ENCODE measurements at places on chromosomes 16 and 17.

GRCh38 chr17:80830020-80830780 is 161.4 kb upstream of the CHMP6 start:
- no peak for DNase-seq

GRCh38 chr16:85653290-85653891 is 35.4 kb downstream of the GINS2 start:
- no peak for DNase-seq

GRCh38 chr16:63882576-63882975 is 1239.3 kb downstream of the CDH11 start:
- DNase-seq = no peak

GRCh38 chr17:81456798-81457197 is 55.8 kb downstream of the ACTG1 start:
- DNase-seq = no peak

GRCh38 chr16:2838928-2839327 is 8.8 kb downstream of the ZG16B start:
- peak; percentile 51 for DNase-seq

- DNase-seq = no peak
These were observed 70.4 kb upstream of the CACNG5 start for GRCh38 chr17:66764506-66764905.

GRCh38 chr17:72092710-72093322 is 28.0 kb upstream of the SOX9 start:
- DNase-seq = no peak

DNA sequence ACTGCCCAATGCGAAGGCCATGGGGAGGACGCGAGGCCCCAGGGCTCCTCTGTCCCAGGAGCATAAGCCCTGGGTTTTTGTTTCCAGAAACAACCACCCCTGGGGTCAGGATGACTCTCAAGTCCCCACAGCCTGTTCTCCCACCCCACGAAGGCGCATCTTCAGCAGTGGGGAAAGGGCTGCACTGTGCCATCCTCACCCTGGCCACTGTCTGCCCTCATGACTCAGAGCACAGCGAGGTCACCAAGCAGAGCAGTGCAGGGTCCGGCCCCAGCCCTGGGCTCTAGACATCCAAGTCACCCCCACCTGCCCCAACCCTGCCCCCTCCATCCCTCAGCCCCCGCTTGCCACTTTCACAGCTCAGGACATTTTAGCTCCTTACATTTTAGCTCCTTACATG is 22.7 kb upstream of the KSR1 start:
- DNase-seq = no peak

DNA sequence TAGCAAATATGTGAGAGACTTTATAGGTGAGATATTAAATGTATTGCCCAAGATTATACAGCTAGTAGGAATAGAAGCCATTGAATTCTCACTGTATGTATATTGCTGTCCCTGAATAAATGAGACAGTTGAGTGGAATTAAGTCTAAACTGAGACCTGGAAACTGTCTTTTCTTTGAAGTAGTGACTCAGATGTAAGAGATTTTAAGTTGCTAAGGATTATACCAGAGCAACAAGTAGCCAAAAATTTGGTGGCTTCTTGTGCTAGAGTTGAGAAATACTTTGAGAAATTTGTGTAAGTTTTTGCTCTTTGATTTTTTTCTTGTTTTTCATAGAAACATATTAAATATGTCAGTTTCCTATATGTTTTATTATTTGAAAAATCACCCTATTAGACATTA is 58.7 kb downstream of the TANC2 start:
- no peak for DNase-seq

GRCh38 chr16:73323880-73324279 is 276.0 kb upstream of the ZFHX3 start:
- no peak for DNase-seq

DNA sequence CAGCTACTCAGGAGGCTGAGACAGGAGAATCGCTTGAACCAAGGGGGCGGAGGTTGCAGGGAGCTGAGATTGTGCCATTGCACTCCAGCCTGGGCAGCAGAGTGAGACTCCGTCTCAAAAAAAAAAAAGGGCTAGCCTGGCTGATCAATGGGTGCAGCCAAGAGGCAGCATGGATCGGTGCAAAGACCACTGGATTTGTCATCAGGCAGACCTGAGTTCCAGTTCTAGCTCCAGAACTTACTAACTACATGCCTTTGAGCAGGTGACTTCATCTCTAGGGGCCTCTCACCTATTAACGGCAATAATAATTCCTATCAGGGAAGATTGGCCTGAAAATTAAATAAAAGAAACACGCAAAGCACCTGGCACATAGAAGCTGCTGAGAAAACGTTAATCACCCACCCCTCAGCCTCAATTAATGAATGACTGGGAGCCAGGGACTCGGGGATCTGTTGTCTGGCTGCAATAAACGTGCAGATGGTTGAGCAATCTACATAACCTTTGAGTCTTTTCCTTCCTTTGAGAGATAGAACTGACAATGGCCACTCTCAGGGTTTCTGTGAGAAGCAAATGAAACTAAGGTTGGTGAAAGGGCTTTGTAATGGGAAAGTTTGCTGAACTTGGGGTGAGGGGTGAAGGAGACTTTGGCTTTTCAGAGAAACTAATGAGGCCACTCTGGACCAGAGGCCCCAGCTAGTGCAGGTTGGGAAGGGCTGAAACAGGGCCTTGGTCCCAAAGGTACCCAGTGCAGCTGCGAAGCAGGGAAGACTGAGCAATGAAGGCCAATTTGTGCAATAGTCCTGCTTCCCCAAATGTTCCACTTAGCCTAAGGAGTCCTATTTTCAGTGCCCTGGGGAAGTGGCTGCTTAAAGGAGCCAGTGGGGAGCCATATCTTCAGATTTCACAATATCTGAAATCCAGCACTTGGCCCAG is 7.6 kb downstream of the SEZ6L2 start:
- no peak for DNase-seq

DNA sequence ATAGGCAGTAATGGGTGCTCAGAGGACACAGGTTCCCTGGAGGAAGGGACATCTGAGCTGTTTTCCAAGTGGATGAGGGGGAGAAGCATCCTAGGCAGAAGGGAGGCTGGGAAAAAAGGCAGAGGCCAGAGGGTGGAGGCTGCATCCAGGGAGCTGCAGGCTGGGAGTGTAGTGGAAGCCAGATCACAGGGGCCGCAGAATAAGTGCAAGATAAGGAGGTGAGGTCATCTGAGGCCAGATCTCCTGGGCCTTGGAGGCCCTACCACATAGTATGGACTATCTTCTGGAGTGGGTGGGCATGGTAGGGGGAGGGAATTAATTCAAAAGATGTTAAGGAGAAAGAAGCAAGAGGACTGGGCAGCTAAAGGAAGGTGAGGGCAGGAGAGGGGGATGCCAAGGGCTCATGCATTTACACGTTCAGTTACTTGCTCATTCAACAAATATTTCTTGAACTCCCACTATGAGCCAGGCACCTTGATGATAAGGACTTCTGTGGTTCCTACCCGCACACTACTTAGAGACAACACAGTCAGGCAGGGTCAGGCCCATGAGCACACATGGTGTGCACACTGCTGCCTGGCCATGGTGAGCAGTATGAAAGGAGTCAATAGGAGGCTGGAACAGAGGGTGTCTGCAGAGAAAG is 2.4 kb upstream of the RIPOR1 start:
- no peak for DNase-seq

DNA sequence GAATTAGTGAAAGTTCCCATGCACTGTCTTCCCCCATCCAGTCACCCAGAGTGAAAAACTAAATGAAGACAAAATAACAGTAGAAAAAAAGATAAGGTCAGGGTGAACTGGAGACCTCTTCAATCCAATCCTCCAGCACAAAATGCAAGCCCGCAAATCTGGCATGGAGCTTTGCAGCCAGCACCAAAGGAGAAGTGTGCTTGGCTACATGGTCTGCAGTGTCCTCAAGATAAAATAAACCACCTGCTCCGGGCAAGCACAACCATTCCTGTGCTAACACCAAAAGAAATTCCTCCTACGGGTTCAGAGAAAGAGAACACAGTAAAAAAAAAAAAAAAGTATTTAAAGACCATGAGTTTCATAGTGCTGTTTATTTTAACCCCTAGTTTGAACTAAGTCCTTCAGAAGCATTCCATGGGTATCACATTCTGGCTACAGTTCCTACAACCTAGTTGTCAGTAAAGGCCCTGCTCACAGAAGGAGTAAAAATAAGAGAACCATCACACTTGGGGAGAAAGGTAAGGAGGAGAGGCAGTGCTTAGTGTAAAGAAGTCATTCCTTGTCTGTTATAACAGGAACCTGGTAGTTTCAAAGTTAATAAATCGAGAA is 109.1 kb downstream of the GAS7 start:
- DNase-seq = no peak

DNA sequence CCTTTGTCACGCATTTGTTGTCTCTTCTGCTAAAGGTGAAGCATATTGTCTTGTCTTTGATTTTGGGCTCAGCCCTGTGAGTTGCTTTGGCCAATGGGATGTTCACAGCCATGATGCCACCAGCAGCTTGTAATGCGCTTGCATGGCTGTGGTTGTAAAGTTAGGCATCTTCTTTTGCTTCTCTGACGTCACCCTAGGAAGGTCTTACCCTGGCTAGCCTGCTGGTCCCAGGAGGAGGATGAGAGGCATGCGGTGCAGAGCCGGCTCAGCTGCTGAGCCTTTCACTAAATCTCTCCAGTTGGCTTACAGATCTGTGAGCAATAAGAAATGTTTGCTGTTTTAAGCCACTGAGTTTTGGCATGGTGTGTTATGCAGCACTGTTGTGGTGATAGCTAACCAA is 40.8 kb downstream of the IRX6 start:
- no peak for DNase-seq

DNA sequence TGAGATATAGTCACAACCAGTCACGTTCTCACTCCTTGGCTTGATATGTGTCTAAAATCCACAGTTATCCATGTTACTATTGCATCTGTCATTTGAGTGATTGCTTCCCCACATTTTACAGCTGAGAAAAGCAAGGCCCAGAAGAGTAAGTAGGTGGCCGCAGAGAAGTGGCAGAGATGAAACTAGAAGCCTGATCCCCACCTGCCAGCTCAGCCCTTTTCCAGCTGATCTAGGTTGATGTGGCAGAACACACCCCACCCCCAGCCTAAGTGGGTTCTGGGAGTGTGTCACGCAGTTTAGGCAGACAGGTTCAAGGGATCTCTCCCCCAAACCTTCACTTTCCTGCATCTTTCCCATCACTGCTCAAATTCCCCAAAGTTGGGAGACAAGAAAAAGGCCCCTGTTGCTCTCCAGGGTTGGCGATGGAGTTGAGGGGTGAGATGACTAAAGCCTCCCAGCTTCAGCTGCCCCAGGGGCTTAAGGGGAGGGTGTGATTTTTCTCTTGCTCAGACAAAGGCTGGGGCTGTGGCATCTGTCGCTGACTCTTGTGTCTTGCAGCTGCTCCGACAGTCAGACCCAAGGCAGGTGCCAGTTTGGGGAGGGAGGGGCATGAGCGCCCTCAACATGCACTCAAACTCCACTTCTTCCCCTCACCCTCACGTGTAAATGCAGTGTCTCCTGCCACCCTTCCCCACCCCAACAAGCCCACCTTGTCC is 48.9 kb upstream of the LHX1 start:
- no peak for DNase-seq

DNA sequence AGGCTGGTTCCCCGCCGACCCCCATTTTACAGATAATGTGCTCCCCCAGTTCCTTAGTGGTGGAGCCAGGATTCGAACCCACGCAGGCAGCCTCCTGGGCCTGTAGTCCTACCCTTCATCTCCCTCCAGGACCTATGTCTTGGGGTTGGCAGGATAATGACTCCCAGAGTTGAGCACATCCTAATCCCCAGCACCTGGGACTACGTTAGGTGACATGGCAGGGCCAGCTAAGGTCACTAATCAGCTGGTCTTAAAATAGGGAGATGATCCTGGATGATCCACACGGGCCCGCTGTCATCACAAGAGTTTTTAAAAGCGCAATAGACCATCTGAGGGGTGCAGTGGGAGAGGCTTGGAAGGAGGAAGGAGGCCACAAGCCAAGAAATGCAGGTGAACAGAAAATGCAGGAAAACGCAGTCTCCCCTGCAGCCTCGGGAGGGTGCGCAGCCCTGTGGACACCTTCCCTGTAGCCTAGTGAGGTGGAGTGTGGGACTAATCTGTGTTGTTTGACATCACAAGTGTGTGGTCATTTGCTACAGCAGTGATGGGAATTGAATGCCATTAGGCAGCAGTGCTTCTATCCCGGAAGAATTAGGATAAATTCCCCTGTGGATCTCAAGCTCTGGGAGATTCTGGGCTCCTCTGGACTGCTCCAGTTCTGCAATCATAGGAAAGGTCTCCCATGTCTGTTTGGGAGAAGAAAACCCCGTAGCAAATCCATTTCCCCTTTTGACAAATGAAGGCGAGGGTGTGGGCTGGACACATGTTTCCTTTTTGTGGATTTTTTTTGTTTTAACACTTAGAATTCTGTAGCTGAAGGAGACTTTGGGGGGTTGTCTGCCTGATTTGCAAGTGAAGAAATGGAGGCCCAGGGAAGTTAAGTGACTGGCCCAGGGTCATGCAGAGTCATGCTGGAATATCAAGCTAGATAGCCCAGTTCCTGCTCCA is 297.7 kb downstream of the SEC14L1 start:
- DNase-seq = no peak

GRCh38 chr16:31507617-31507928 is 618 bp downstream of the RUSF1 start:
- no peak for DNase-seq

DNA sequence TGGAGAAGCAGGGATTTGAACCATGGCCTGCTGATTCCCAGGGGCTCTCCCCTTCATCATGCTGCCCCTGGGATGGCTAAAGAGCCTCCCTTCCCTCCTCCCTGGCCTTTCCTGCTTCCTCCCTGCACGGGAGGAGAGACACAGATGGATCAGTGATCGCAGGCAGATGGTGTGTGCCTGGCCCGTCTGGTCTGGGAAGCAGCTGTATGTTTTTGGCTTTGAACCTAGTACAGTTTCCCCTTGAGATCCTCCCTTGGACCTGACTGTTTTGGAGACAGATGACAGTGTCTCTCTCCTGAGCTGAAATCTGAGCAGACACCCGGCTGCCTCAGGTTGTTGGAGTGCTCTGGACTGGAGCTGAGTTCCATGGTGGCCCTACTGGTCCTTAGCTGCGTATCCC is 29.0 kb upstream of the ATP2C2 start:
- DNase-seq = no peak

Data from stimulated activated CD4-positive, alpha-beta T cell treated with anti-CD3 and anti-CD28 coated beads, Interleukin-4, amount 100 ng/mL, for 48 hours (primary cell).